HCT116 (cell line): ENCODE measurements at places on chromosomes 6 and 20. TPM values are rescaled to one million over a fixed set of nuclear protein-coding genes. Genes with fewer than 3 reads are reported as not detected.
A peak's percentile ranks its signal among the peaks of the same experiment; 100 is the strongest.

GRCh38 chr6:39934131-39934757 is at the start of gene MOCS1:
Gene MOCS1, minus strand, starts transcription at chr6:39934462. Its CDS starts 45 bp downstream, at chr6:39934417.
- H3K4me3 ChIP-seq = peak within 1 kb of the TSS; percentile 74
- peaks cover 6% of the 10 kb centered on the region; the same call in 1 of the 2 replicates for H3K4me1 ChIP-seq
- H3K36me3 ChIP-seq = no peaks in the 10 kb centered on the region
- peak within 1 kb of the TSS; percentile 48; the same call in 1 of the 2 replicates for H3K27ac ChIP-seq
- DNase-seq = peak; percentile 32

Gene UST
- 6.1 TPM for total RNA-seq

Gene PNLDC1
- total RNA-seq = 0.37 TPM

DNA sequence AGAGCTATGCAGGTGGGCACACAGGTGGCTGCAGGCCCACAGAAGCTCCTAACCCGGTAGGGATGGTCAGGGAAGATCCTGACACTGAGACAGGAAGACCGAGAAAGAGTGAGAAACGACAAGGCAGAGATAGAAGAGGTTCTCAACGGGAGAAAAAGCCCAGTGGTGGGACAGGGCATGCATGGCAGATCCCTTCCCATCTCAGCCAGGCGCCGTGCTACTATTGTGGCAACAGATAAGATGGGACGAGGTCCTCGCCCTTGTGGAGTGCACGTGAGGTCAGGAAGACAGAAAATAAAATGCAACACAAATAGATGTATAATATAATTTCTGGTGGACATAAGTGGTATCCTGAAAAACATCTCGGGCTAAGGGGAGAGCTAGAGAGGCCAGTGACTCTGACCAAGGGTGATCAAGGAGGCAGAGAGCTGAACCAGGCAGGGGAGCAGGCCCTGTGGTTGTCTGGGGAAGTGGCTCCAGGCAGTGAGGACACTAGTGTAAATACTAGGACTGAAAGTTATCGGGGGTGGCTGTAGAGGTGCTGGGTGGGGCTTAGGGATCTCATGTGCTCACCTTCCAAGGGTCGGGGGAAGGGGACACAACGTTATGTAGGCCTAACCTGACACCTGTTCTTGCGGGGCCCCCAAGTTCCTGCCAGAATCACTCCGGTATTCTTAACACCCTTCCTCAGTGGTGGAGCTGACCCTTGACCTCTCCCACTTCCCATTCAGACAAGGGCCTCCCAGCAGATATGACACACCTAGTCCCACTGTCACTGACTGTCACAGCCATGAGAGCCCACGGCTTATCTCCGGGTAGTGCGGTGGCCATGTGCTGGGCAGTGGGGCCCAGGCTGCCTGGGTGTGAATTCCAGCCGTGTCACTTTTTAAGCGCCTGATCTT is 1.0 kb downstream of the SRXN1 start:
- no peaks in the 10 kb centered on the region for H3K27me3 ChIP-seq
- peaks cover 38% of the 10 kb centered on the region for H3K4me1 ChIP-seq
- peak overlapping the region; percentile 98 for H3K4me3 ChIP-seq
- H3K27ac ChIP-seq = peak overlapping the region; percentile 92

DNA sequence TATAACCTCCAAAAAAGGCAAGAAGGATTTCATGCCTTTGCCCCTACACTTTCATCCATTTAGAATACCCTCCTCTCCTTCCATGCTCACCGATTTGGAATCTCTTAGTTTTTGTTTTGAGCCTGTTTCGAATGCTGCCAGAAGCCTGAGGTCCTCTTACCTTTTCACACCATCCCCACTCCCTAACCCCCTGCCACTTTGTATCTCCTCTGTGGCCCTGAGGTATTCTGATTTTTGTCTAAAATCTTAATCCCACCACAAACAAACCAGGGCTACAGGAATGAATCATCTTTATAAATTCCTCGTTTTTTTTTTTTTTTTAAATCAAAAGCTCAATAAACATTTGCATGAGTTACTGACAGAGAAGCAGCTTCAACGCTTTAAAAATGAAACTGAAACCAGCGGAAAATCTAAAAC is 1.6 kb upstream of the RPS12 start:
- DNase-seq = no peak
- H3K4me3 ChIP-seq = peak overlapping the region; percentile 94
- peak overlapping the region; percentile 93 for H3K27ac ChIP-seq
- peaks cover 31% of the 10 kb centered on the region for H3K36me3 ChIP-seq
